ENCODE measurements at places on chromosomes 11 and 22.

DNA sequence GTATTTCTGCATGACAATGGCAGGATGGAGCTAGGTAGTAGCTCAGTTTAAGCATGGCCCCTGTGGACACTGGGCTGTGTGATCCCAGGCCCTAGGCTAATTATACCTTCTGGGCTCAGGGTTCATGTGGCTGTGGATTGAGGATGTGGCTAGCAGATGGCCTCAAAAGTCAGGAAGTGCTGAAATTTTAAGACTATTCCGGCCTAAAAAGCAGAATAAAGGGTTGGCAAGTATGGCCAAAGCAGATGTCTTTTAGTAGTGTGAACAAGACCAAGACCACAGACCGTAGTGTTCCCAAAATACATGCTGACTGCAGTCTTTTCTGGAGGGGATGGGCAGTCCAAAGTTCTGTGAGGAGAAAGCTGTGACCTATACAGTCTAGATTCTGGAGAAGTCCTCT is 115.7 kb upstream of the RAG2 start:
- DNase-seq = no peak

DNA sequence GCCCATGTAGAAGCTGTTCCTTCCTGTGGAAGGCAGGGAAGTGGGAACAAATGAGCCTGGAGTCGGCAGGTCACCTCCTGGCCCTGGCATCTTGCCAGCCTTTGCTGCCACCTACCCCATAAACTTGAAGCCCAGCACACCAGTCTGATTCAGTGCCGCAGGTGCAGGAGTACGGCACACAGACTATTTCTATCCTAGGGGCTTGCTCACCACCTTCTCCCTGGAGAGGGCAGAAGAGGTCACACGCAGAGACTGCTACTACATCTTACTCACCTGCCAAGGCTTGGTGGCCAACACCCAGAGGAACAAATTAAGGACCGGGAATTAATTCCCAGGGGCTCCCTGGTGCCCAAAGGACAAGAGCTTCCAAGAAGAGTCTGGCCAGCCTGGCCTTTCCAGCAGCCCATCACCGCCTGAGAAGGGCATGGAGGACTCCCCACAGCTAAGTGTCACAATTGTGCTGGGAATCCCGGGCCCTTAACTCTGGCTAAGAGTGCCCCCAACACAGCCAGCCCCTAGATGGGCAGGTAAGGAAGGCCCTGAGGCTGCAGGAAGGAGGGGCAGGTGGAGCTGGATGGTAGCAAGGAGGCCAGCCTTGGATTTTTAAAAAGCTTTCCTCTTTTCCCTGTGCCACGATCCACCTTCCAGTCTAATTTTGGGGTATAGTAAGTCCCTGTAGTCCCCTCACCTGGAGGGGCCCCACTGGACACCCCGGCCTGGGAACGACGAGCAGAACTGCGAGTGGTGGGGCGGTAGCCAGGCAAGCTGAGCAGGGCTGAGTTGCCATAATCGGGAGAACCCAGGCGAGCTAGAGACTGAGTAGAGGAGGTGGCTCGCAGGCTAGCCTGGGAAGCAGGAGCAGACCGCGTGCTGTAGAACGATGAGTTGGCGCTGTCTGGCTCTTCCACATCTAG is 6.9 kb downstream of the IL18BP start:
- DNase-seq = no peak

- no peak for DNase-seq
Measured at GRCh38 chr11:58980159-58980843, 41.0 kb downstream of the GLYATL1 start.

DNA sequence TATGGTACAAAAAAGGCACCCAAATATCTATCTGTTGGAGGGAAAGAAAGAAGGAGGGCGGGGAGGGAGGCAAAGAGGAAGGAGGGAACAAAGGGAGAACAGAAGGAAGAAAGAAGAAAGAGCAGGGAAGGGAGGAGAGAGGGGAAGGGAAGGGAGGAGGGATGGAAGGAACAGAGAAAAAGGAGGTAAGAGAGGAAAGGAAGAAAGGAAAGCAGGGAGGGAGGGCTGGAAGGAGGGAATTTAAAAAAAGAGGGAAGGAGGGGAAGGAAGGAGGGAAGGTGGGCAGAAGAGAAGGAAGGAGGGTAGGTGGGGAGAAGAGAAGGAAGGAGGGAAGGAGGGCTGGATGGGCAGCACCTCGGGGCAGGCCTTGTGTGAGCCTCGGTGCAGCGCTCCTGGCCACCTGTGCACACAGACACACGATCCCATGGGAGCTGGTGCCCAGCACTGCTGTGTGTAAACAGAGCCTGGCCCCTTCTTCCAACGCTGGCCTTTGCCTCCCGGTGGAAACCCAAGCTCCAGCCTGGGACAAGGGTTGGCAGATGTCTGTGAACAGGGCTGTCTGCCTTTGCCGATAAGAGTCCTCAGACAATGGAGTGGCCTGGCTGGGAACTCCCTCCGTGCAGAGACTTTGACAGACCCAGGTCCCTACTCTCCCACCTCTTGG is 23.2 kb downstream of the SMIM38 start:
- no peak for DNase-seq

DNA sequence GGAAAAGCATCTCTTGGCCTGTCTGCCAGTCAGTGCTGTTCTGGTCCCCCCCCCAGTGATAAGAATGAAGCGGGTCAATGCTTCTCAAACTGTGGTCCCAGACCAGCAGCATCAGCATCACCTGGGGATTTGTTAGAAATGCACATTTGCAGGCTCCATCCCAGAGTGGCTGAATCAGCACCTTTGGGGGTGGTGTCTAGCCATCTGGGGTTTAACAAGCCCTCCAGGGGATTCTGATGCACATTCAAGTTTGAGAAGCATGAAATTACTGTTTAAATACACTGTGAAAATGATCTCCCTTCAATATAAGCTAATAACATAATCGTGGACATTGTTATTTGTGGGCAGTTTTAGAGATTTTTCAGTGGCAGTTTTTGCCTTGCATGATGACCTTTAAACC is 133.5 kb downstream of the MYO18B start:
- no peak for DNase-seq

DNA sequence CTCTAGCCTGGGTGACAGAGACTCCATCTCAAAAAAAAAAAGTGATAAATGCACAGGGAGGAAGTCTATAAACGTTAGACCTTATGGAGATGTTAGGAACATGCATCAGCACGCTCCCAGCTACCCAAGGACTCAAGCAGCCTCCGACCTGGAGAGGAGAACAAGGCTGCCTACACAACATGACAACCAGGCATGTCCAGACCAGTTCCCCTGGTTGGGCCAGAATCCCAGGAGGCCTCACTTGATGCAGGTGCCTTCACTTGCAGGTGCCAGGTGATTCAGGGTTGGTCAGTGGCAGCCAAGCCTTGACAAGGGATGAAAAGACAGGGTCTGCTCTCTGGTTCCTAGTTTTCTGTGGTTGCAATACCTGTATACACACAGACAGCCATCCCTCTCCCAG is 5.9 kb downstream of the RANGAP1 start:
- DNase-seq = peak; percentile 98

GRCh38 chr22:23772649-23773473 is at the start of gene MMP11:
TSS of gene MMP11 (plus strand) at chr22:23772849. CDS start at chr22:23772871, 22 bp downstream.
- DNase-seq = no peak

DNA sequence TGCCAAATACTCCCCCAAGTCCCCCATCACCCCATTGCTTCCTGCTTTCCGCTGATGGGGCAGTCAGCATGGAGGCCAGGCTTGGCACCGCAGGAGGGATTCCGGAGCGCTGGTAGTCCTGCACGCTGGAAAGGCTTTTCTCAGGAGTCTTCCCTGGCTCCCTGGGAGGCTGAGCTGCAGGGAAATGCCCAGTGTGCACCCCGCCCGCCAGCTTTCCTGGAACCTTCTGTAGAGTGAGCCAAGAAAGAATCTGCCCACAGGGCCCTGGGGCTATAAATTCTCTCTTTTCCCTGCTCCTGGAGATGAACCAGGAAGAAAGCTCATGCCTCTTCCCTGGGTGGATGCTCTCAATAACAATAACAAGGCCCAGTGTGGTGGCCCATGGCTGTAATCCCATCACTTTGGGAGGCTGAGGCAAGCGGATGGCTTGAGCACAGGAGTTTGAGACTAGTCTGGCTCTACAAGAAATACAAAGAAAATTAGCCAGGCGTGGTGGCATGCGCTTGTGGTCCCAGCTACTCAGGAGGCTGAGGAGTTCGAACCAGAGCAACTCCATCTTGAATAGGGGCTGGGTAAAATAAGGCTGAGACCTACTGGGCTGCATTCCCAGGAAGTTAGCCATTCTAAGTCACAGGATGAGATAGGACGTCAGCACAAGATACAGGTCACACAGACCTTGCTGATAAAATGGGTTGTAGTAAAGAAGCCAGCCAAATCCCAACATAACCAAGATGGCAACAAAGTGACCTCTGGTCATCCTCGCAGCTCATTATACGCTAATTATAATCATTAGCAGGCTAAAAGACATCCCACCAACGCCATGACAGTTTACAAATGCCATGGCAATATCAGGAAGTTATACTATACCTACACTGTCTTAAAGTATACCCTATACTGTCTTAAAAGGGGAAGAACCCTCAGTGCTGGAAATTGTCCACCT is 46.4 kb upstream of the FTH1 start:
- peak; percentile 35 for DNase-seq

- DNase-seq = no peak
Measured at GRCh38 chr11:9605742-9606141, 32.3 kb downstream of the WEE1 start.

DNA sequence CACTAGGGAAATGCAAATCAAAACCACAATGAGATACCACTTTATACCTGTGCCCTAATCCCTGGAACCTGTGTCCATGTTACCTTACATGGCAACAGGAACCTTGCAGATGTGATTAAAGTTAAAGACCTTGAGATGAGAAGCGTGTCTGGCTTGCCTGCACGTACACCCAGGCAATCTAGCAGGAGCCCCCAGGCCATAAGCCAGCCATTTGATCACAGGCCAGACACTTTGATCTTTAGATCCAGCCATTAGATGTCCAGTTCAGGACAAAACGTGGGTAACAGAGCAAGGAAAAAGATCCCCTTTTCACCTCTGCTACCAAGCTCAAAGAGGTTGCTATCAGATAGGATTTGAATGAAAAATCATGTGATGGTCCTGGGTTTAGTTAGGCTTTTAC is 378.8 kb downstream of the BUD13 start:
- no peak for DNase-seq

GRCh38 chr11:8714622-8715225 is 32.1 kb downstream of the RPL27A start:
- DNase-seq = no peak

DNA sequence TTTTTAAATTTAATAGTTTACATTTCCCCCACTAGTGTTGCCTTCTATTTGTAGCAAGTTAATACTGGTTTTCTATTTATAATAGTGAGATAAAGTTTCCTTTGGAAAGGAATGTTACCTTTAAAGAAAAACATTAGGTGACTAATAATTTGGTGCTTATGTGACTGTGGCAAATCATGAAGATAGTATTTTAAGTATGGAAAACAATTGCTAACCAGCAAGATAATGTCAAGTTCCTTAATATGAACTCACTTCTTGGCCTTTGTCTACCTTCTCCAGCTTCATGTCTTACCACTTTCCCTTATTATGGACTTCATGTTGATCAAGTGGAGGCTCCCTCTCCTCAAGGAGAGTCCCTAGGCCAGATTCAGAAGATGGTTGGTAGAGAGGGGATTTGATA is 27.2 kb downstream of the ARHGEF12 start:
- no peak for DNase-seq

DNA sequence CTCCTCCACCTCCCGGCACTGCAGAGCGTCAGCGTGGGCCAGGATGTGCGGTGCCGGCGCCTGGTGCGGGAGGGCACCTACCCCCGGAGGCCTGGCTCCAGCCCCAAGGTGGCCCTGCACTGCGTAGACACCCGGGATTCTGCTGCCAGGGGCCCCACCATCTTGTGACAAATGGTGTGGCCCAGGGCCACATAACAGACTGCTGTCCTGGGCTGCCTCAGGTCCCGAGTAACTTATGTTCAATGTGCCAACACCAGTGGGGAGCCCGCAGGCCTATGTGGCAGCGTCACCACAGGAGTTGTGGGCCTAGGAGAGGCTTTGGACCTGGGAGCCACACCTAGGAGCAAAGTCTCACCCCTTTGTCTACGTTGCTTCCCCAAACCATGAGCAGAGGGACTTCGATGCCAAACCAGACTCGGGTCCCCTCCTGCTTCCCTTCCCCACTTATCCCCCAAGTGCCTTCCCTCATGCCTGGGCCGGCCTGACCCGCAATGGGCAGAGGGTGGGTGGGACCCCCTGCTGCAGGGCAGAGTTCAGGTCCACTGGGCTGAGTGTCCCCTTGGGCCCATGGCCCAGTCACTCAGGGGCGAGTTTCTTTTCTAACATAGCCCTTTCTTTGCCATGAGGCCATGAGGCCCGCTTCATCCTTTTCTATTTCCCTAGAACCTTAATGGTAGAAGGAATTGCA is 13.5 kb downstream of the TSKU start:
- no peak for DNase-seq

- no peak for DNase-seq
Measured at GRCh38 chr11:65615950-65616574, 486 bp downstream of the PCNX3 start.

- DNase-seq = no peak
Measured at GRCh38 chr11:27361649-27362431, 1.2 kb downstream of the CCDC34 start.

DNA sequence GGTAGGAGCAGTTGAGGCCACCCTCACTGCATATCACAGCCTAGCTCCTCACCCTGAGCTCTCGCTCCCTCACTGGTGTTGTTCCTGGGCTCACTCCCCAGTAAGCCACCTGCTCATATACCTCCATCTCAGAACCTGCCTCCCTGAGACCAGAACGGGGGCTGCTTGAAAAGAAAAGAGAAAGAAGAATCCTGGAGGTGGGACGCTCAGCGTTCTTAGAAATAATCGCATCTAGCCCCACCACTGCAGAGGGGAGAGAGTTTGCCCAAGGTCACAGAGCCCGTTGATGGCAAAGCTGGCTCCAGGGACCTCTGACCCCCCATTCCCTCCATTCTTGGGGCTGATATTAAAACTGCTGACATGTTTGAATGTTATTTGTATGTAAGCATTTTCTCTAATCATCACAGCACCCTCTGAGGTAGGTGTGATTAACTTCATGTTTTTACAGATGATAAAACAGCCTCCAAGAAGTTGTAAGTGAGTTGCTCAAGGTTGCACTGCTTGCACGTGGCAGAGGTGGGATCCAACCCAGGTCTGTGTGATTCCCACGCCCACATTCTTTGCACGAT is 132.6 kb upstream of the TEAD1 start:
- no peak for DNase-seq

DNA sequence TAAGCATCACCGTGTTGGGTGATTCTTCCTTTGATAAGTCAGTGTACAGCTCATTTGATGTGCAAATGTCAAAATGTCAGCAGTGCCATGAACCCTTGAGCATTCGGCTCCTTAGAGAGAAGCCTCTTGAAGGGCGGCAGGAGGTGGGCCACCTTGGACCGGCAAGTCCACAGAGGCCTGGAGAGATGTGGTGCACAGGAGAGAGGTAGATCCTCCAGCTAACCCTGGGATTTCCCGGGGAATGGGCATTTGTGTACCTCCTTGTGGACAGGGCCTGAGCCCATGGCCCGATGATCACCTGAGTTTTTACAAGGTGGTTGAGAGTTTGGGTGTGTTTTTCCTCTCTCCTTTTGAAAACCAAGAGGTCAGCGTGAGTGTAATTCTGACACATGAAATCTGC is 133.2 kb upstream of the RCN1 start:
- no peak for DNase-seq

- DNase-seq = no peak
Measured at GRCh38 chr22:50064453-50064852, 6.4 kb upstream of the TTLL8 start.

Data from foreskin keratinocyte (primary cell).